ENCODE measurements at places on chromosomes 6 and 20. TPM values are rescaled to one million over a fixed set of nuclear protein-coding genes. Genes with fewer than 3 reads are reported as not detected.

Gene TPD52L2
- total RNA-seq: 58.2 TPM

Gene CDH4
- 7.8 TPM for total RNA-seq

Gene RBM39
- total RNA-seq: 357 TPM

Gene AGPAT1
- 92.9 TPM for total RNA-seq

Gene CD24
- total RNA-seq: 352 TPM

Gene GLP1R
- 0.89 TPM for total RNA-seq

Gene TRMT11
- 31.0 TPM for total RNA-seq

Gene THEMIS
- total RNA-seq: not detected

Gene RHAG
- not detected for total RNA-seq

Gene PBOV1
- not detected for total RNA-seq

Gene SS18L1
- 30.0 TPM for total RNA-seq

DNA sequence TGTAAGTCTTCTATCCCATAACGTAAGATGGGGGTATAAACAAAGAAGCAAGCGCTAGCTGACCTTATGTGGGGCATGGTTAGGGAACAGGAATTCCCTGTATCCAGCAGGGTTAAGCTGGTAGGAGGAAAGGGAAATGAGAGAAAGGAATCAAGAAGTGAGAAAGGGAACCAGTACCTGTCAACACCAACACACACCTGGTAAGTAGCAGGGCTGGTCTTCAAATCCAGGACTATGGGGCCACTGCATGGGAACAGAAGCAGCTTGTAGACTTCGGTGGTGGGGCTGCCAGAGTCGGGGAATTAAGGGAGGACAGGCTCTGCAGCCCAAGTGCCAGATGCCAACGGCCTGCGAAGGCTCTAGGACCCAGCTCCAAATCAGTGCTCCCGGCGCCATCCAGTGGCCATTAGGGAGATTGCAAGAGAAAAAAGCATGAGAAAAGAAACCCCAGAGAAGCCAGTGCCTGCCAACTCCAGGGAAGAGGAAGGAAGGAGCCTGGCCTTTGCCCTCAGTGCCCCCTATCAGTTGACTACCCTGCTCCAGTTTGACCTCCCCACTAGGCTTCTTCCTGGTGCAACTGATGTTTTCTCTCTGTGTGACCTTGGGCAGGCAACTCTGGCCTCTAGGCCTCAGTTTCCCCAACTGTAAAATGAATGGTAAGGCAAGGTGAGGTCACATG, 15.8 kb upstream of the RBPJL start:
- peak; percentile 85 for DNase-seq

DNA sequence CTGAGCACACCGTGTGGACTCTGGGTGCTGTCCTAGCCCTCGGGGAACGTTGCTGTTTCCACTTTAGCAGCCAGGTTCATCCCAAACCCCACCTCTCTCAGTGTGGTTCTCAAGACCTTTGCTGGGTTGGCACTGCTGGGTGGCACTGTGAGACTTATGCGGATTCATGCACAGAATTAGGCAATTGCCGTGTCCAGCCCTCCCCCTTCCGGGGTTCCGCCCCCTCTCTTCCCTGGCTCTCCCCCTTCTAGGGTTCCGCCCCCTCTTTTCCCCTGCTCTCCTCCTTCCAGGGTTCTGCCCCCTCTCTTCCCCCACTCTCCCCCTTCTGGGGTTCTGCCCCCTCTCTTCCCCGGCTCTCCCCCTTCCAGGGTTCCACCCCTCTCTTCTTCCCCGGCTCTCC, 39.8 kb upstream of the SLCO4A1 start:
- no peak for DNase-seq

GRCh38 chr6:81895511-81896185, 143.2 kb upstream of the TENT5A start:
- DNase-seq: no peak

- DNase-seq: peak; percentile 52
Measured at GRCh38 chr6:56842686-56843475, 112.0 kb upstream of the BEND6 start.

- no peak for DNase-seq
Measured at GRCh38 chr6:35808688-35809087, 3.5 kb downstream of the LHFPL5 start.

GRCh38 chr6:43150051-43150751, 20.9 kb upstream of the SRF start:
- DNase-seq: no peak

- DNase-seq: no peak
Measured at GRCh38 chr6:85472744-85473143, 22.9 kb downstream of the NT5E start.

DNA sequence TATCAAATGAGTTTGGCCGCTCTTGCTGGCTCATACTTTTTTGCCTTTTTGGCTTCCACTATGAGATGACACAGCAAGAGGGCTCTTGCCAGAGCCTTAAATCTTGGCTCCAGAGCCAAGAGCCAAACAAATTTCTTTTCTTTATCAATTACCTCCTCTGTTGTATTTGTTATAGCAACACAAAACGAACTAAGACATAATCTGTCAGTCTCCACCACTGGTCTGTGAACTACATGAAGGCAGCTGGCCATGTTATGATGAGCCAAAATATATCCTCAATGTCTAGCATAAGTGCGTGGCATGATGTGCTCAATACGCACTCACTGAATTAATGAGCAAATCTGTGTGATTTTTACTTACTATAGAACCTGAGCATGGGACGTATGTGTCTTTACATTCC, 220.0 kb upstream of the ZNF217 start:
- DNase-seq: no peak

DNA sequence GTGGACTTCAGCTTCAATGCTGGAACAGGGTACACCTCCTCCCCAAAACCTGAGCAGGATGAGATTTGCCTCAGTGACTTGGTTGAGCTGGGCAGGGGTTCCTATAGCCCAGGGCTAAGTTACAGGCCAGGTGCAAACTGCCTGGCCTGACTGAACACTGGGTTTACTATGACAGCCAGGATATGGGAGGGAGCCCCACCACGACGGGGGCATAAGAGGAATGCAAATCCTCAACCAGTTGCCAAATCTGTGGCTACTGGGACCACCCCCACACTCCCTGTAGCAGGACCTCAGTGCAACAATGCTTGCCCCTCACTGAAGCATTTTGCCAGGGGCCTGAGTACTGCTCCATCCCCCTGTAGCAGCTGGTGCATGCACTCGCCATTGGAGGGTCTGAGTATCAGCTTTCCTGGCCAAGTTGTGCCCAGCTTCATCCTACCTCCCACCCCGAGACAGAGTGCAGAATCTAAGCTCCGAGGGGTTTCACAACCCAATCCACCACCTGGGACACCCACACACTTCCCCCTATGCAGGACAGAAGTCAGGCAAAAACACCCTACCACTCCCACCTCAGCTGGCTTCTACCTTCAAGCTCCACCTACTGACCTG, 27.6 kb downstream of the TREML4 start:
- no peak for DNase-seq

GRCh38 chr6:147986846-147987245, 355.8 kb upstream of the SASH1 start:
- DNase-seq: no peak

DNA sequence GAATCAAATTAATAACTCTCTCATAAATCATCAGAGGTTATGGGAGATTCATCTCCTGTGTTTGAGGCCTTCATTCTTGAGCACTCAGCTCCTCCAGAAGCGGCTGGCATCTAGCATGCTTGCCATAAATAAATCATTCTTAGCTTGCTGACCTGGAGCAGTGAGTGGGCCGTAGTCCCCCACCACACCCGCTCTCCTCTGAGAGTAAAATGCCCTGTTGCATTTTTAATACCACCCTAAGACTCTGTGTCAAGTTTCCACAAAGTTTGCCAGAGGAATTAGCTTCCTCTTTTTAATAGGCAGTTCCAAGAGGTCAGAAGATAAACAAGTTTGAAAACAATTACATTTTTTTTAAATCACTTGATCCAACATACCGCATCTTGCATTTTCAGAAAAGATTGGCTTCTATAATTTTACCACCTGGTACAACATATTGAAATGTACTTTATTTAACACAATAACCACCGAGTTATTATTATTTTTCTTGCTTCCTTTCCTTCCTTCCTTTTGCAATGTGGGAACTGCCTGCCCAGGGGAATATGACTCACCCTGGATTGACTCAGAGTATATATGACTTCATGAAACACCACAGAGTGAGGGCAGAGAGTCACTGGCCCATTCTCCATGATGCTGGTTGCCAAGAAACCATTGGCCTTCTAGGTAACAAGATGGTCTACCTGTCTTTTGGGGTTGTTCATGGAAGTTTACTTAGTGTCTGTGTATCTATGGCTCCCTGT, 29.4 kb upstream of the CLIC5 start:
- DNase-seq: no peak

DNA sequence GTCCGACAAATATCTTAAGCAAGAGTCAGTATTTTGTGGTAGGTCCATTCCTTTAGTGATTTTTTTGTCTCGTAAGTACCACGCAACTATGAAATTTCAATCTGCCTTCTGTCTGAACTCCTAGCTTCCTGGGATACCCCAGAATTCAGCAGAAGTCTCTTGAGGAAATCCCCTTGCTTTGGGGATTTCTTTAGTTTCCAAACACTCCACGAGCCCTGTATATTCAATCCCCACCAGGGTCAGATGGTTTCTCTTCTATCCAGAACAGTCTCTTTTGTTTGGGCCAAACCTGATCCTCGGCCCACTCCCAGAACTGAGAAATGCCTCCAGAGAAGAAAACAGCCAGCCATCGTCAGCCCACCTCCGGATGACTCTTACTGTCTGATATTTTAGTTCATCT, 113.0 kb downstream of the CHD6 start:
- no peak for DNase-seq

Measured in neural crest cell (in vitro differentiated cells).